ENCODE measurements at places on chromosomes 2 and 18. TPM values are rescaled to one million over a fixed set of nuclear protein-coding genes. Genes with fewer than 3 reads are reported as not detected.

DSC2 gene
- total RNA-seq: 2.1 TPM

UGT1A8 gene
- not detected for total RNA-seq

CCDC74A gene
- 20.2 TPM for total RNA-seq

KCTD1 gene
- total RNA-seq: 18.6 TPM

ESPNL gene
- total RNA-seq: not detected

FBLN7 gene
- 1.7 TPM for total RNA-seq

CYP20A1 gene
- total RNA-seq: 35.4 TPM

TBC1D8 gene
- total RNA-seq: 17.4 TPM

CNGA3 gene
- total RNA-seq: 4.3 TPM

TTC21B gene
- 33.5 TPM for total RNA-seq

ABCB11 gene
- total RNA-seq: 0.55 TPM

CRYBA2 gene
- not detected for total RNA-seq

CHCHD5 gene
- 28.1 TPM for total RNA-seq

NT5DC4 gene
- not detected for total RNA-seq

CDK5R2 gene
- not detected for total RNA-seq

ANKRD30B gene
- total RNA-seq: not detected

NGEF gene
- 0.36 TPM for total RNA-seq

CPO gene
- 0.33 TPM for total RNA-seq

FASTKD1 gene
- total RNA-seq: 24.4 TPM

MALL gene
- total RNA-seq: 5.0 TPM

FAM124B gene
- 1.5 TPM for total RNA-seq

TTL gene
- total RNA-seq: 25.0 TPM

NIFK gene
- total RNA-seq: 51.2 TPM

NETO1 gene
- not detected for total RNA-seq

PSMG2 gene
- total RNA-seq: 88.1 TPM

CTNNA2 gene
- total RNA-seq: 1.8 TPM

PLGLB2 gene
- 1.4 TPM for total RNA-seq

XIRP2 gene
- total RNA-seq: not detected

SPAST gene
- total RNA-seq: 13.0 TPM

AMMECR1L gene
- total RNA-seq: 12.2 TPM

EVX2 gene
- total RNA-seq: 2.2 TPM

MYL12A gene
- total RNA-seq: 183 TPM

All from sigmoid colon (tissue), 7 donors.